Hair follicle dermal papilla cell (primary cell): ENCODE measurements at places on chromosomes 2 and 18. TPM values are rescaled to one million over a fixed set of nuclear protein-coding genes. Genes with fewer than 3 reads are reported as not detected.

Gene FAM228A
- total RNA-seq: 0.24 and 0.32 TPM in 2 replicates

Gene EMX1
- not detected in 2 replicates for total RNA-seq

Gene DNAH7
- 0.85 and 0.97 TPM in 2 replicates for total RNA-seq

Gene TIA1
- 49.2 and 76.9 TPM in 2 replicates for total RNA-seq

Gene UGT1A8
- total RNA-seq: not detected in 2 replicates

Gene POTEI
- total RNA-seq: not detected in 2 replicates

Gene TANC1
- 34.7 and 40.4 TPM in 2 replicates for total RNA-seq

Gene KDM3A
- total RNA-seq: 28.7 and 48.0 TPM in 2 replicates

Gene SP110
- total RNA-seq: 15.9 and 19.1 TPM in 2 replicates

Gene TUBA3D
- not detected in 2 replicates for total RNA-seq
